ENCODE measurements at places on chromosomes 4 and X. TPM values are rescaled to one million over a fixed set of nuclear protein-coding genes. Genes with fewer than 3 reads are reported as not detected.

GRCh38 chr4:41077628-41078027, 136.7 kb downstream of the APBB2 start:
- no peak for DNase-seq

DNA sequence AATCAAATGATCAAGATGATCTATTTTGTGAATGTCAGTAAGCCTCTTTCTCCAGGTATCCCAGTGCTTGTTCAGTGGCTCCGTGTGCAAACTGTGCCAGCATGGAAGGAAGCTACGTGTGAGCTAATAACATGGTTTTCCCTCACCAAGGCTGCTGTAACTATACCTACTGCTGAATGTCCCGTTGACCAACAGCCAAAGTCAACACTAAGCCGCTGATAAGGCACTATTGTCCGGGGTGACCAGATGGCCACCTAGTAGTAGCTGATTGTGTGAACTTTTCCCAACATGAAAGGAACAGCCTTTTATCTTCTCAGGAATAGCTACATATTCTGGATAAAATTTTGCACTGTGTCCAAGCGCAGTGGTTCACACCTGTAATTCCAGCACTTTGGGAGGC, 58.0 kb upstream of the ABCG2 start:
- no peak for DNase-seq

- no peak for DNase-seq
These were observed 30.5 kb upstream of the LIMCH1 start for GRCh38 chr4:41507291-41507947.

DNA sequence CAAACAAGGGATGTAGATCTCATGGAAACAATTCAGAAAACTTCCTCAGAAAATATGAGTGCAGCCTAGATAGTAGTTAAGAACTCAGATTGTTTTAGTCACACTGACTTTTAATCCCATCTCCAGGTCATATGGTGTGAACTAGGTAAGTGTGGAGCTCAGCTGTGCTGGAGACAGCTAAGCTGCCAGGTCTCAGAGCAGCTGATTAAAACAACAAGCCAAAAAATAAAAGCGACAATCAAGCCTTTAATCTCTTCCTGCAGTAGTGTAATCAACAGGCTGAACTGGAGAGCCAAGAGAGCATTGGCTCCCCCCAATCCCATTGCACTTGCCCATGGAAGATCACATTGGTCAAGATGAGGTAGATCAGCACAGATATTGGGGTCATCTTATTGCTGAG, 98.3 kb upstream of the ATOH1 start:
- DNase-seq = no peak

- no peak for DNase-seq
These were observed 350.9 kb downstream of the RPA4 start for GRCh38 chrX:97234471-97235081.

Gene NDST3
- 4.7 TPM for total RNA-seq

- no peak for DNase-seq
These were observed 46.2 kb downstream of the PDS5A start for GRCh38 chr4:39931441-39931901.

Data from mesothelial cell of epicardium (in vitro differentiated cells).